ENCODE measurements at places on chromosomes 13 and 19.

GRCh38 chr13:109785892-109786450, 412 bp downstream of the IRS2 start:
- DNase-seq, result no peak

GRCh38 chr13:111210544-111211469, 95.7 kb downstream of the ARHGEF7 start:
- DNase-seq, result peak; percentile 30

- peak; percentile 57 for DNase-seq
Measured at GRCh38 chr19:29872224-29872731, 60.5 kb downstream of the CCNE1 start.

DNA sequence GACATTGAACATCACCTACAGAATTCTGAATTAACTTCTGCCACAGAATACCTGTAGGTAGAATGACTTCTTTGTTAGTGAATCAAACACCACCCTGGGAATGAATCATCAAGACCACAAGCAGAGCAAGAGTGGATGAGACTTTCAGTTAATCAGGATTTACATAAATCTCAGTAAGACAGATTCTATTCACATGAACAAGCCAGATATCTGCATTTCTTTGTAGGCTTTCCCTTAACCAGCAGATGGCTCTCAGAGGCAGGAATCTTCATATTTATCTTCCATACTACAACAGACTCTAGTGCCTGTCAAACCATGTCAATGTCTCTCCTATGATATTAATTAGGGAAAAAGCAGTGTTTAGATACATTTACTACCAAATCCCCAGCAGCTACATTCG, 412.1 kb downstream of the KLF12 start:
- no peak for DNase-seq

DNA sequence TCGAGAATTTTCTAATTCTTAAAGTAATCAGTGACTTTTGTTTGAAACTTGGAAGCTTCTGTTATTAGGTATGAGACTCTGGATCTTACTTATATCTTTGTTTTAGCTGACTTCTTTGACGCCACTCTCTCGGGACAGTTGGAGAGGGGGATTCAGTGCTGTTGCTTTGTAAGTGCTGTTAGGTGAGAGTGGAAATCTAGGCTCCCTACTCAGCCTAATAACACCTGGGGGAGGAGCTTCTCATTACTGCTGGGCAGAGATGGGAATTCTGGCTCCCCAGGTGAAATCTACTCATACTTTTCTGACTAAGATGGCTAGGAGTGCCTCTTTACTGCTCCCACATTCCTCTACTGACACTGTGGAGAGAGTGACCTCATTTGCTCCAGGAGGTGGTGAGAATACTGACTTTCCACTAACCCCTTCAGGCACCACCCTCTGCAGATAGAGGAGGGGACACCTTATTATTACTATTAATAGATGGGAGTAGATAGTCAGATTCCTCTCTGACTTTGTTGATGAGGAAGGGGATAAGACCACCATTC, 324.9 kb upstream of the SPRY2 start:
- DNase-seq, result no peak

DNA sequence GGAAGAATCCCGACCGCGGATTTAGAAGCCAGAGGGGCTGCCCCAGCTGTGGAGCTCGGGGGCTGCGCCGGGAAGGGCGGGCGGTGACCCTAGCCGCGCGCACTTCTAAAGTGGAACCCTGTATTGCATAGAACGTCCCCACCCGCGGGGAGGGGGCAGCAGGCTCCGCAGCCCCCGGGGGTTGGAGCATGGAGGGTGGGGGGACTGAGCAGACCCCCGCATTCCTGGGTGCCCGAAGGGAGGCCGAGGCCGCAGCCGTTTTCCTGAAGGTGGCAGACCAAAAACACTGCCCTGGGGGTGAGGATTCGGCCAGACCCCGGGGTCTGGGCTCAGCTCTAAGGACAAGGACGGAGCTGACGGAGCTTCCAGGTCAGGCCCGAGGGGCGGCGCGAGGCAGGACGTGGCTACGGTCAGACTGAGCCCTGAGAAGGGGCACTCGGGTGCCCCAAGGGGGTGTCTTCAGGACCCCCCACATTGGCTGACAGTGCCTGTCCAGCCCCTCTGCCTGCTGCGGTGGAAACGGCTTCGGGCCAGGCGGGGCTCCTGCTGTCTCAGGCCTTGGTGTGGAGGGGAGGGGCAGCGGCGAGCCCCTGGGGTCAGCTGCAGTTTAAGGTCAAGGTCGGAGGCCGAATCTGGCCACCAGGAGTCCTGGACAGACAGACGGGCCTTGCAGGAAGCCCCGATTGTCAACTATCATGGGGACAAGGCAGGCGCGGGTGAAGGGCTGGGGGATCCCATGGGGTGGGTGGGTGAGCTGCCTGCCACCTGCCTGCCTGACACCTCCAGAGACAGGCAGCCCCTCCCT, 12.6 kb downstream of the MKNK2 start:
- no peak for DNase-seq

- DNase-seq, result no peak
Measured at GRCh38 chr13:111491659-111492058, 171.2 kb downstream of the TEX29 start.

GRCh38 chr19:10643968-10644259, 10.2 kb upstream of the ILF3 start:
- no peak for DNase-seq

GRCh38 chr19:13770013-13770635, 4.1 kb upstream of the C19orf53 start:
- DNase-seq, result no peak

GRCh38 chr19:30349131-30349730, 23.0 kb upstream of the ZNF536 start:
- DNase-seq, result peak; percentile 23

DNA sequence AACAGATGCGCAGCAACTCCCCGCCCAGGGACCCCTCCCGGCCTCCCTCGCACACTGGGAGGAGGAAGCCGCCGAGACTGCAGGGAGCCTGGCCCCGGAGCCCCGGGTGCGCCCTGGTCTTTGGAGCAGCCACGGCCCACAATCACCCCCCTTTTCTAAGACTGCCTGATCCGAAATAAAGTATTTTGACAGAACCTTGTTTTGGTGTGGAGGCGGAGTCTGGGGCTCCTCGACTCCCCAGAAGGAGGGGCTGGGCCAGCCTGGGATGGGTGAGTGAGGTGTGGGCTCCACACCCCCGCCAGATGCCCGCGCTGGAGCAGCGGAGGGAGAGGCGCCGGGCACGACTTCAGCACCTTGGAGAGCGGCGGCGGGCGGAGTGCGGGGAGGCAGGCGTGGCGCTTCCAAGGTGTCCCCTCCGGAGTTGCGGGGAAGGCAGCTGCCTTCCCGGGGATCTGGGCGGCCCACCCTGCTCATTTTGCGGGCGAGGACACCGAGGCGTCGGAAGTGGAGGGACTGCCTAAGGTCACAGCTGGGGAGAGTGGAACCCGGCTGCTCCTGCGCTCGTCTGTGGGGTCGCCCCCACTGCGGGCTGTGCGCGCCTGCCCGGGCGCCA, 9.4 kb downstream of the SIRT6 start:
- DNase-seq, result peak; percentile 84

DNA sequence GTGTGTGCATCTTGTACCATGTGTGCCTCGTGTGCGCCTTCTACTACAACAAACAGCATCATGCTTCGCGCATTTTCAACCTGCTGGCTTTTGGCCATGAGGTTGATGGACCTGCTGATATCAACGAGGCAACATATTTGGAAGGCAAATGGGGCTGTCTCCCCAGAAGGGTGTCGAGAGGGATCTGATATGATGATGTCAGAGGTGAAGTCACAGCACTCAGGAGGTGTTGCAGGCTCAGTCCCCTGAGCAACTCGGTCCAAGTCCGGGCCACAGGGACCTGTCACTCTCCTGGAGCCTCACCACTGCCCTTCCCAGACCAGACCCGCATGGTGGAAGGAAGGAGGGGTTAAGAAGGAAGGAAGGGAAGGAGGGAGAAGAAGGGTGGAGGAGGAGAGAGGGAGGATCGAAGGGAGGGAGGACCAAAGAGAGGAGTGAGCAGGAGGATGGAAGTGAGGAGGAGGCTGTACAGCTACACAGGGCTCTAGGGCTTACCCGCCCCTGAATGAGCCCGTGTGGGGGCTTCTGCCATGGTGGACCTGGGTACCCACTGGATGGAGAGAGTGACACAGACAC, 6.7 kb upstream of the C13orf46 start:
- no peak for DNase-seq

- DNase-seq, result no peak
Measured at GRCh38 chr13:47598340-47598911, 402.6 kb downstream of the SUCLA2 start.

GRCh38 chr19:27773318-27774094, 1439.4 kb downstream of the UQCRFS1 start:
- DNase-seq, result no peak

DNA sequence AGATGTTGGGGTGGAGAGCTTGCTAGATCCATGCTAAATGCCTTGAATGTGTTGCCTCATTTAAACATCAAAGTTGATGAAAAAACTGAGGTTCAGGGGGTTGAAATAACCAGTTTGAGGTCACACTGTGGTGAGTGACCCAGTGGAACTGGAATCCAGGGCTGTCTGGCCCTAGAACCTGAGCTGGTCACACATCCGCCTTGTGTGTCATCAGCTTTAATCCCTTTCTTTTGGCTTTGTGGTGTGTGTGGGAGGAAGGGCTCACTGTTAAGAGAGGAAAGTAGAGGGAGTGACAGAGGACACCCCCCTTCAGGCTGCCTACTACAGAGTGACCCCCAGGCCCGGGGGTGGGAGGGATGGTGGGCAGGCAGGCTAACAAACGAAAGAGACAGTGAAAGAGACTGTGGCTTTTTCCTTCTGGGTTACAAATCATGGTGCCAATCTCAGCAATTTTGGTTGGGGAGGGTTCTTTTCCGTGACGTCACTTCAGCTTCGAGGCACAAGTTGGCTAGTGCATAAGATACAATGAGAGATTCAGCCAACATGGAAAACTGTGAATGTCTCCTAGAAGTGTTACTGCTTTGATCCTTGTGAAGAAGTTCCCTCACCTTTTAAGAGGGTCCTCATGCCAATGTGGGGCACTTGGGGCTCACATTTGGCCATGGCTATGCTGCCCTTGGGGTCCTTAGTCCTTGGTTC, 164.9 kb downstream of the DLEU7 start:
- DNase-seq, result no peak

DNA sequence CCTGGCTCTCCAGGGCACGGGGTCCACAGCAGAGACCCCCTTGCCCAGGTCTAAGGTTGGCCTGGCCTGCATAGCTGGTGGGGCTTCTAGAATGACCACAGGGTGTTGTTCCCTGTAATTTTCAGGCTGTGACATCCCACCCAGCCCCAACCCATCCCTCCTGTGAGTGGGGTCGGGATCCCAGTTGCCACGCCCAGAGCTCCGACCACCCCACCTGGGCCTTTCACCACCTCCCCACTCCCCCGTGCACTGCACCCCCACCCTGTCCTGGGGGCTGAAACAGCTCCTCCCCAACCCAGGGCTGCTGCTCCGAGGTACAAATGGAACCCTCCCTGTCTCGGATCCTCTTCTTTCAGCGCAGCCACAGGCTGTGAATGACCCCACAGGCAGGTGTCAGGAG, 8.4 kb upstream of the SLC7A10 start:
- DNase-seq, result no peak

- no peak for DNase-seq
Measured at GRCh38 chr19:7923295-7924191, 2.4 kb downstream of the CTXN1 start.

GRCh38 chr13:31891472-31891871, 140.1 kb upstream of the FRY start:
- DNase-seq, result no peak

DNA sequence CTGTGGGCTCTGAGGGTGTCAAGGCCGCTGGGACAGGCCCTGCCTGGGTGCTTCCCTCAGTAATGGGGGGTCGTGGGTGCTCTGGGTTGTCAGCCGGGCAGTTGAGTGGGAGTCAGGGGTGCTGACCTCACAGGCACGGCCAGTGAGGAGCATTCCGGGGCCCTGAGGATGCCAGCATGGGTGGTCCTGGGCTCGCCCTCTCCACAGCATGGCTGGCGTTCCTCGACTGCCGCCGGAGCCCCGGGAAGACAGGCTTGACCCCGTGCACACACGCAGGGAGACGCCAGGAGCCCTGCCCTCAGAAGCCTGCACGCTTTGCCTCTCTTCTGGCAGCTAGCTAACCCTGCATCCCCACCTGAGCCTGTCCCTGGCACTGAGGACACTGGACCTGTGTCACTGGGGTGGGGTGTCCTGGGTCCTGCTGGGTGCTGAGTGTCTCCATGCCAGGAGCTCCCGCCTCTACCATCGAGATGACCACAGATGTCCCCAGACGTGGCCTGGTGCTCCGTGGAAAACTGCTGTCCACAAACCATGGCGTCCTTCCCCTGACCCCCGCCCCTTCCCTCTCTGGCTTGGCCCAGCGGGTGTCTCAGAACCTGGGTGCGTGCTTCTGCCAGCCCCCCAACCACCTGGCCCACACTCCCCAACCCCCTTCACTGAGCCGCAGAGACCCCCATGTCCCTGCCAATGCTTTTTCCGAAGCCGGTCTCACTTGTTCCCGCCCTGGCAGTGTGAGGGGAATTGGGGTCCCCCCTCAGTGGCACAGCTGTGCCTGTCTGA, 4.4 kb upstream of the NDUFS7 start:
- no peak for DNase-seq

DNA sequence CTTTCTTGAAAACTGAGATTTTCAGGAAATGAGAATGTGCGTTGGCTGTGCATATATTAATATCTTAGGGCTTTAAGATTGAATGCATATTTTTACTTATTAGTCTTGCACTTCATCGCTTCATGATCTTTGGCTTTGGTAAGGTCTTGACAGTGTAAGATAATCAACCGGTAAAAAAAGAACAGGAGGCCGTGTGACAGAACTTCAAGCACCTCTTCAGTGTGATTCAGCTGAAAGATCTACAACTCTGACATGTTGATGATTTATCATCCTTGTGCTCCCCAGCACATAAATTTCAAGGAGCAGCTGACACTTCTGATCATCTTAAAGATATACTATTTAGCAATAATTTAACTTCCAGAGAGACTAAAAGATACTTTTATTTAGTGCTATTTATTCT, 195.1 kb downstream of the HS6ST3 start:
- no peak for DNase-seq

- DNase-seq, result no peak
Measured at GRCh38 chr19:15897738-15898276, at the start of gene CYP4F2. TSS of gene CYP4F2 (minus strand) at chr19:15898074. CDS start at chr19:15897611, 463 bp downstream.
